ENCODE measurements at places on chromosomes 16 and 17.

DNA sequence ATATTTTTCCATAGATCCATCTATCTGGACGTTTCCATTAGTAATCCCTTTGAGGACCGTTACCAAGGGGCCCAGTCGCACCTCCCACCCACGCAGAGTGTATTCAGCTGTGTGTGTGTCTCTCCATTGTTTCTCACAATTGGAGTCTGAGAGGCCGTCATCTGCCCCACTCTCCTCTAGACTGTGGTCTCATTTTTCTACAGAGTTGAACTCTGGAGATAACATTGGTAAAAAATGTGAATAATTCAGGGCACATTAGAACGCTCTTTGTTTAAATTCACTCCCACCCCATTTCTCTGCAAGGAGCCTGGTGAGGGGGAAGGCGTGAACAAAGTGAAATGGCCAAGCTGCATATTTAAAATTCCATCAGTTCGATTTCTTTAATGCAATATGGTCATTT, 333.1 kb upstream of the MAF start:
- no peak for DNase-seq

DNA sequence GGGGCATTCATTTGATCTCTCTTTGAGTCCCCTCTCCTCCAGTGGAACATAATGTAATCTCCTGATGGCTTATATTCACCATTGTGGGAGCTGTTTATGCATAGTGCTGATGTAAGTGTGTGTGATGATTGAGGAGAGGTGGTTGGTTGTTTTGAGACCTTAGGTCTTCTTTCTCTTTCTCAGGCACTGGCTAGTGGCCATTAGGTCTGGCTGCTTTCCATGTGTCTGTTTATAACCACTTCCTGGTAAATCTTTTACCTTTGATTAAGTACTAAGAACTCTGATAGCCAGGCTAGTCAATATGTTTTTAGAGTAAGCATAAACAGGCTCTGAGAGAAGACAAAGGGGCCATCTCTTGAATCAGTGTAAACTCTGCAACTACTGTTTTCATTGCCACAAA, 27.9 kb downstream of the VAT1L start:
- DNase-seq, result no peak

DNA sequence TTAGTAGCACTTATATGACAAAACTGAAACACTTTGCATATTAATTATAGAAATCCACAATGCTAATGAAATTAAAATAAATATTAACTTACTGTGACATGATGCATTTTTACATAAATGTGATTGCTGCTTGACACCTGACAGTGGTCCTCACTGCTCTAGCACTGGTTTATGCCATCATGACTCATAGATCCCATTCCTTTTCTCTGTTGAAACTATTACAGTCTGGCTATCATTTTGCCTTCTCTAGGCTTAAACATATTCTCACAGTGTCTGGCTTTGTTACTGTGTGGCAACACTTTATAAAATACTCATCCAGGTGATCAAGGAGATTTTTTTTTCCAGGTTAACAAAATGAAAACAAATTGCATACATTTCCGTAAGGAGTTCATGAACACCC, 108.0 kb downstream of the MRTFB start:
- no peak for DNase-seq

- no peak for DNase-seq
Measured at GRCh38 chr16:3868967-3869366, 11.5 kb downstream of the CREBBP start.

- DNase-seq, result no peak
Measured at GRCh38 chr16:58028541-58029070, 3.1 kb downstream of the MMP15 start.

- DNase-seq, result no peak
Measured at GRCh38 chr17:7080456-7081041, 498 bp upstream of the CLEC10A start.

DNA sequence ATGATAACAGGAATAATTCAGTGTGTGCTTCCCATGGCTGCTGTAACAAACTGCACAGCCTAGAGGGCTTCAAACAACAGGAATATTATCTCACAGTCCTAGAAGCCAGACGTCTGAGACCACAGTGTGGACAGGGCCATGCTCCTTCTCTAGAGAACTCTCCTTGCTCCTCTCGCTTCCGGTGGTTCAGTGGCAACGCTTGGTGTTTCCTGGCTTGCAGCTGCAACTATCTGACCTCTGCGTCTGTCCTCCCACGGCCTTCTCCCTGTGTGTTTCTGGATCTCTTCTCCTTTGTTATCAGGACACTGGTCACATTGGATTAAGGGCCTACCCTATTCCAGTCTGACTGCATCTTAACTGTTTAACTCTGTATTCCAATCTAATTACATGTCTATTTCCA, 414.3 kb downstream of the MAF start:
- DNase-seq, result no peak

GRCh38 chr17:4184811-4185210, 41.8 kb downstream of the CYB5D2 start:
- DNase-seq, result no peak

DNA sequence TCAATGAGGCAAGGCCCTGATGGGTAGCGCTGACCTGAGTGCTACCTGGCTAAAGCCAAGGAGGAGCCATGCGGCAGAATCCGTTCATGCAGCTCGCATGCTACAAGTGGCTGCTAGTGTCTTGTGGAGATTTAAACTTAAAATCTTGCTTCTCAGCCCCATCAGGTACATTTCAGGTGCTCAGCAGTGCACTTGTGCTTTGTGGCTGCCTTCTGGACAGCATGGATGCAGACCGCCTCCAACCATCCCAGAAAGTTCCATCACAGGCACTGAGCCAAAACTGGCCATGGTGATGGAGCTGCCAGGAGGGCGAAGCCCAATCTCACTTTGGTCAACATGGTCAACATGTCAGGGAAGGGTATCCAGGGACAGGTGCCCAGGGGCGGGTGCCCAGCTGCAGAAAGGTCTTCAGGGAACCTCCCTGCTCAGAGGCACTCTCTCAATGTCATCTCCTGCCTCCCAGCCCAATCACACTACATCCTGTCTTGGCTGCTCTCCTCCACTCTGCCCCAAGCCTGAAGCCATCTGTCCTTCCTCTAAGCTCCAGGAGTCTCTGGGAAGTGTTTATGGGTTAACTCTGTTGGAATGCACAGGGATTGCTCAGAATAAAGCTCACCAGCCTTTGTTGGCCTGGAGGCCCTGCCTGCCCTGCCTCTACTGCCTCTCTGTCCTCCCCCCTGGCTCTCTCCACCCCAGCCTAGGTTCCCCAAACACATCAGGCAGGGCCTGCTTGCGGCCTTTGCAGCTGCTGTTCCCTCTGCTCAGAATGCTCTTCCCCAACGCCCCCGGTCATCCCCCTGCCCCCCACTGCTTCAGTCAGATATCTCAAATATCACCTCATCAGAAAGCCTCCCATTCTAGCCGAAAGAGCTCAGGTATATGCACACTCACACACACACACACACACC, 18.3 kb upstream of the TNFRSF13B start:
- DNase-seq, result no peak

- DNase-seq, result no peak
Measured at GRCh38 chr16:65600046-65600445, 478.2 kb upstream of the CDH11 start.

- no peak for DNase-seq
Measured at GRCh38 chr17:6903326-6903900, 71.9 kb upstream of the TEKT1 start.

DNA sequence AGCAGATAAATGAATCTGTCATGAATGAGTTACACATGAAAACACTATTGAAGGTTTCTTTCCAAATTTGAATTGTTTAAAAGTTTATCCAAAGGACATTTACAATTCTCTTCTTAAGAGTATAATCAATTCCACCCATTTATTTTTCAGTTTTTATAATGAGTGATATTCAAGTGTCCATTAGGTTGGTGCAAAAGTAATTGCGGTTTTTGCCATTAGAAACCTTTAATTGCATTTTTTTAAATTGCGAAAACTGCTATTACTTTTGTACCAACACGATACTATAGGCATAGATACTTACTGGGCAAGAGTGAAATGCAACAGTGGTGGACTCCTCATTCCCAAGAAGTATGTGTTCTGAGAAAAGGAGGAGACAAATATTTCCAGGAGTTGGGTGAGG, 422.7 kb upstream of the MON1B start:
- DNase-seq, result no peak

GRCh38 chr17:38452719-38453118, 24.5 kb downstream of the ARHGAP23 start:
- no peak for DNase-seq

- DNase-seq, result no peak
Measured at GRCh38 chr16:76955629-76956028, 235.4 kb upstream of the MON1B start.

DNA sequence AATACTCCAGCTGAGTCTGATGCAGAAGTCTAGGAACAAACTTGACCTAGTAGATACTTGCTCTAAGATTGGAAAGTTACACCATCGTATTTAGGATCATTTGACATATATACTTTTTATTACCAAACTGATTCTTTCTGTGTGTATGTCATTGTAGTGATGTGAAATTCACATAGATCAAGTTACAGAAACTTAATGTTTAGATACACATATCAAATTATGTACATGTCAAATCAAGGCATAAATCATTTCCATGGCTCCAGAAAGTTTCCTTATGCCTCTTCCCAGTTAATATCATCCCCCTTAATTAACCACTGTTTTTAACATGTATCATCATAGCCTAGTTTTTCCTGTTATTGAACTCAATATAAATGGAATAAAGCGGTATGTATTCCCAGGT, 292.0 kb upstream of the CDH11 start:
- DNase-seq, result no peak

GRCh38 chr16:87681981-87682570, 79.8 kb downstream of the JPH3 start:
- DNase-seq, result peak; percentile 69

- no peak for DNase-seq
Measured at GRCh38 chr17:36632916-36633771, 31.8 kb downstream of the MRM1 start.

- DNase-seq, result no peak
Measured at GRCh38 chr16:68768175-68768574, 31.1 kb downstream of the CDH1 start.

DNA sequence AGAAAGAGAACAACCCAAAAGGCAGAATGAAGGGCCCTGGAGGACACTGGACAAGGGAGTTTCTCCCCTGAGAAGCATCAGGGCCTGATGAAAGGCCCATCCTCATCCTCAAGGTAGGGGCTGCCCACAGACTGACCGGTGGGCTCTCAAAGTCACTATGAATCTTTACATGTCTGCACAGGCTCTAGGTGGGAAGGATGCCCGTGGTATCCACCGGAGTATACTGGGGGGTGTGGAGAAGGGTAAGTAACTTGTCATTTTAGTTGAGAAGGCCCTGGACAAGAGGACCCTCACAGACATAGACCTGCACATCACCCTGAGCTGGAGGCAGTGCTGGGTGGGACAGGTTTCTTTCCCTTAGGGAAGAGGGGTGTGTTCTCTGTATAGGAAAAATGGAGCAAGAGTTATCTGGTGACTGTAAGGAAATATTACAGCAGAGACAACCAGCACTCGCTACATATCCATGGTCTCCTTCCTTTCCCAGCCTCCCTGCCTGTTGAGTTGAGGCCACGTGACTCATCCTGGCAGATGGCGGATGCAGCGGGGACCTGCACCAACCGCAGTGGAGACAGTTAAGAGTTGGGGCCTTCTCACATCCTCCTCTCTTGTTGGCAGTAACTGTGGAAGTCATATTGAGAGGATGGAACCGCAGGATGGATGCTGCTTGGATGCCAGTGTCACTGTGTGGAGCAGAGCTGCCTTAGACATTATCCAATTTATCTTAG, 45.6 kb upstream of the KCNJ12 start:
- no peak for DNase-seq

- DNase-seq, result no peak
Measured at GRCh38 chr17:50100921-50101345, 5.8 kb downstream of the PDK2 start.

DNA sequence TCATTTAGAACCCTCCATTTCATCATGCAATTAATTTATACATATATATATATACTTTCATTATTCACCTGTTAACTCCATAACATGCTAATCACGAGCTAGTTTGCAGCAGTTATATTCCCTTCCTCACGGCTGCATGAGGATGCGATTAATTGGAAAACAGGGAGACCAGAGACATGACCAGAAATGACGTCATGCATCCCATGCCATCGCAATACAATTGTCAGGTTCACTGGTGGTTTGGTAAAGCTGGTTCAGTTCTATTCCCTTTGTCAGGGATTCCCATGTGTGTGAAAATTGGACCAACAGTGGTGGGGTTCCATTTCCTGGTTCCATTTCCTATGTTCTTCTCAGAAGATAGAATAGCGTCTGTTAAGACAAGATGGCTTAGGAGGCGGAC, 440.4 kb upstream of the ERCC4 start:
- DNase-seq, result no peak

DNA sequence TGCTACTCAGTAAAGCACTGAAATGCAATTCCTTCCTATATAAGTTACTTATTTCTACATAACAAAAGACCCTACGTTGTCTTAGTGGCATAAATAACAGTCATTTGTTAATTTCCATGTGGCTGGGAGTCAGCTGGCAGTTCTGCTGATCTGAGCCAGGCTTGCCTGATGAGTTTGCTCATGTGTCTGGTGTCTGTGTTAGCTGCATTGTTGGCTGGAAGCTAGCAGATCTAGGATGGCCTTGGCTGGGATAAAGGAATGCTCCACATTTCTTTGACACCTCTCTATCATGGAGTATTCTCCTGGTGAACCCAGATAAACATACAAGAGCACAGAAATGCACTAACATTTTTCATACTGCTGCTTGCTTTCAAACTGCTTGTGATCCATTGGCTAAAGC, 264.4 kb upstream of the MON1B start:
- no peak for DNase-seq

GRCh38 chr16:83835586-83836566, 28.1 kb downstream of the HSBP1 start:
- DNase-seq, result peak; percentile 68

- DNase-seq, result no peak
Measured at GRCh38 chr16:86249631-86250030, 260.7 kb upstream of the FOXF1 start.

GRCh38 chr17:32161506-32162365, 19.4 kb downstream of the RHOT1 start:
- DNase-seq, result peak; percentile 100

DNA sequence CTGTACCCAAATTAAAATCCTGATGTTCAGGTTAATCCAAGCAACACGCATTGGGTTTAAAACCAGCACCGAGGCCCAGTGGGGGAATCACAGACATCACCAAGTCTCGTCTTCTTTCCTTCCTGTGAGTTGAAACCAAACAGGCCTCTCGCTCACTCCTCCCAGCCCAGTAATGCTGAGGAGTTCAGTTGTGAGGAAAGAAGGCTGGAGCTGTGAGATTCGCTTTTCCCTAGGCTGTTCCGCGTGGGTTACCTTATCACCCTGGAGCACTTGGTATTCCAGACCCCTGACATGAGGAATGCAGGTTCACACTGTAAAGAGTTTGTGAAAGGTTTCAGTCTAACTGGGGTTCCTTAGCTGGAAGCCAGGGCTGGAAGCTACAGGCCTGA, 20.8 kb downstream of the CIBAR2 start:
- no peak for DNase-seq

GRCh38 chr16:85999778-86000177, 100.8 kb downstream of the IRF8 start:
- DNase-seq, result no peak

Data from A172 (cell line).